ENCODE measurements at places on chromosomes 1 and 21. TPM values are rescaled to one million over a fixed set of nuclear protein-coding genes. Genes with fewer than 3 reads are reported as not detected.

KRTAP7-1 gene
- total RNA-seq = not detected

SLC44A5 gene
- 5.8 TPM for total RNA-seq

ZNF695 gene
- 19.6 TPM for total RNA-seq

ADGRL4 gene
- not detected for total RNA-seq

PDZK1IP1 gene
- 231 TPM for total RNA-seq

ATP13A2 gene
- total RNA-seq = 37.6 TPM

AKR7A3 gene
- 2.2 TPM for total RNA-seq

RYR2 gene
- total RNA-seq = 0.32 TPM

MCOLN2 gene
- 12.6 TPM for total RNA-seq

PTPRF gene
- total RNA-seq = 318 TPM

BCAR3 gene
- total RNA-seq = 15.7 TPM

ARHGAP29 gene
- total RNA-seq = 62.6 TPM

HSD3B2 gene
- total RNA-seq = not detected

ZNF593OS gene
- total RNA-seq = not detected

OLIG2 gene
- total RNA-seq = not detected

EDARADD gene
- total RNA-seq = not detected

RGS7 gene
- total RNA-seq = 1.3 TPM

XKR8 gene
- total RNA-seq = 3.8 TPM

BTG2 gene
- total RNA-seq = 2.7 TPM

CLEC20A gene
- not detected for total RNA-seq

PDZK1 gene
- 3.3 TPM for total RNA-seq

SPRR2E gene
- total RNA-seq = not detected

Data from Calu3 (cell line).